Non-pigmented ciliary epithelial cell (primary cell): ENCODE measurements at places on chromosomes 13 and 19.

DNA sequence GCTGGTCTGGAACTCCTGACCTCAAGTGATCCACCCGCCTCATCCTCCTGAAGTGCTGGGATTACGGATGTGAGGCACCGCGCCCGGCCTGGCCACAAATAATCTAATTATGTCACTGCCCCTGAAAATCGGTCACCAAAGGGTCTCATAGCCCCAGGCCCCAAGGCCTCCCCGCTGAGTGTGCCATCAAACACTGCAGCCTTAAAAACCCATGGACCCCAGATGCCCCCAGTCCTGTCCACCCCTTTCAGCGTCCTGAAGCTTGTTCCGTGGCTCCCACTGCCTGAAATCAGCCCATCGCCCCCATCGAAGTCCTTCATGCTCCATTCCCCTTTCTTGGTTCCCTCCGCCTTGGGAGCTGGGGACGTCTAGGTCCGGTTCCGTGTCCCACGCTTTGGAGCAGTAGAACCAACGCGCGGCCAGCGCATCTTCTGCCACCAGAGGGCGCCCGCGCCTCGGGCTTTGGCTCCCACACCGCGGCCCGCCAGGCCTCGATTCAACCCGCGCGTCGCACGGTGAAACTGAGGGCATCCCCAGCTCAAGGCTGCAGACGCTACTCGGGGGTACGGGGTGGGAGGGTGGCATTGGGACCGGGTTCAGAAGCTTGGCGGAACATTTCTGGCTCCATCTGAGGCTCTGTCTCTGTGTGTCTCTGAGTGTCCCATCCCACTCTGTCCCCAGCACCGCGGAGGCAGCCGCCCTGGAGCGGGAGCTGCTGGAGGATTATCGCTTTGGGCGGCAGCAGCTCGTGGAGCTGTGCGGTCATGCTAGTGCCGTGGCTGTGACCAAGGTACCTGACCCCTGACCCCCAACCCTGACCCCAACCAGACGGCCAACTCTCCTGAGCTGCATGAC is 3.5 kb downstream of the YJEFN3 start:
- DNase-seq = no peak

GRCh38 chr13:77310579-77311279 is 16.2 kb downstream of the MYCBP2 start:
- no peak for DNase-seq

DNA sequence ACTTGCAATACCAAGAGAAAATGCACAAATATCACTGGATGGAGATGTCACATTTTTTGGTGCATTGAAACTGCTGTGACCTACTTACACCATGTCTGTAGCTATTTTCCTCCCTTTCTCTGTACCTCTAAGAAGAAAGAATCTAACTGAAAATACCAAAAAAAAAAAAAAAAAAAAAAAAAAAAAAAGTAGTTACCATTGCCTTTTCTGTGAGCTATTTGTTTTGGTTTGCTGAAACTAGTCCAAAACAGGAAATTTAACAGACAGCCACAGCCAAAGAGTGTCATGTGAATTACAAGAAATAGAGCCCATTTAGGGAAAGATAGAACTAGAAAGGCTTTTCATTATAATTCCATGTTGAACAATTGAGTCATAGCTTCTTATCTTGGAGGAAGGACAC is 37.3 kb downstream of the TNFSF13B start:
- DNase-seq = no peak

DNA sequence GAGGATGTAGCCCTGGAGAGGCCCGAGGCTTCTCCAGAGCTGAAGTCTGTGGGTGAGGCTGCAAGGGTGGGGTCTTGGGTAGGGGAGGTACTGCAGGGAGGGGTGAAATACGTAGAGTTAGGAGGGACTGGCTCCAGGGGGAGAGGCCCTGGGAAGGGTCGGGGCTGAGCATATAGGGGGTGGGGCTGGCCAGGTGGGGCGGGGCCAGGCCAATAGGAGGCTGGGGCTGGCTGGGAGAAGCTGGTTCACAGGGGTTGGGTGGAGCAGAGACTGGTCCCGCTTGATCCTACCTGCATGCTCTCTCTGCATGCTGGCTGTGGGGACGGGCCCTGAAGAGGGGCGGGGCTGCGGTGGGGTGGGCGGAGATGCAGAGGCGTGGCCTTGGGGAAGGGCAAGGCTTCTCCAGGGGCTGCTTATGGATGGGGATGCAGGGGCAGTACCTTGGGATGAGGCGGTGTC is 51.9 kb downstream of the CELF5 start:
- DNase-seq = no peak
